ENCODE measurements at places on chromosomes 16 and 17.
A peak's percentile ranks its signal among the peaks of the same experiment; 100 is the strongest.

DNA sequence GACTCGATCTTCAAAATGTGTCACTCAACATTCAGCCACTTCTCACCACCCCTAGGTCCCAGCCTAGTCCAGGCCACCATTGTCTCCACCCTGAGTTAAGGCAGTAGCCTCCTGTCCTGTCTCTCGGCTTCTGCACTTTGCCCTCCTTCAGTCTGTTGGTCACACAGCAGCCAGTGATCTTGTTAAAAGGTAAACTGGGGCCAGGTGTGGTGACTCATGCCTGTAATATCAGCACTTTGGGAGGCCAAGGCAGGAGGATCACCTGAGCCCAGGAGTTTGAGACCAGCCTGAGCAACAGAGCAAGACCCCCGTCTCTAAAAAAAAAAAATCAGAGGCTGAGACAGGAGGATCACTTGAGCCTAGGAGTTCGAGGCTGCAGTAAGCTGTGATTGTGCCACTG, 25.8 kb downstream of the WWP2 start:
- no peak for DNase-seq

- DNase-seq: no peak
Measured at GRCh38 chr17:51595826-51596398, 335.6 kb downstream of the UTP18 start.

DNA sequence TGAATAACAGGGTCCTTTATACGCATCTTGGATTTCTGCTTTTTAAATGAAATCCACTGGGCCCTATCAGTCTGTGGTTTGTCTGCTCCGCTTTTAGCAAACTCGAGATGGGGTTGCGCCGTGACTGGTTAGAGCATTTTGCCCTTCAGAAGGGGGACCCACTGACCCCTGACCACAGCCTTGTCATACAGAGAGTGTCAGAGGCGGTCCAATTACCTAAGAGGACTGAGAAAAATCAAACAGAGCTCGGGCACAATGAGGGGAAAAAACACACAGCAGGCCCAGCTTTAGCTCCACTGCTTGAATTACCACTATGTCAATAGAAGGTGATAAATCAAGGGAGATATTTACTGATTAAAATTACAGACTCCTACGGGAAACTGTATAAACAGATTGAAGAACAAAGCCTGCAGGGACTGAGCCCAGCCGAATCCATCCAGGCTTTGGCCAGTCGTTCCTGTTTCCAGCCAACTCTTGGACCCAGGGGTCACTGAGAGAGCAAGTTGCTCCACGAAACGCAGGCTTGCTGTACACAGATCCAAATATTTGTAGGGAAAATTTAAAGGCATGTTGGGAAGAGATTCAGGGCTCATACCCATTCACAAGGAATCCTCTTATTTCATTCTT, 131.9 kb upstream of the ZFHX3 start:
- DNase-seq: no peak

GRCh38 chr16:5379954-5380353, 282.4 kb upstream of the EEF2KMT start:
- no peak for DNase-seq

DNA sequence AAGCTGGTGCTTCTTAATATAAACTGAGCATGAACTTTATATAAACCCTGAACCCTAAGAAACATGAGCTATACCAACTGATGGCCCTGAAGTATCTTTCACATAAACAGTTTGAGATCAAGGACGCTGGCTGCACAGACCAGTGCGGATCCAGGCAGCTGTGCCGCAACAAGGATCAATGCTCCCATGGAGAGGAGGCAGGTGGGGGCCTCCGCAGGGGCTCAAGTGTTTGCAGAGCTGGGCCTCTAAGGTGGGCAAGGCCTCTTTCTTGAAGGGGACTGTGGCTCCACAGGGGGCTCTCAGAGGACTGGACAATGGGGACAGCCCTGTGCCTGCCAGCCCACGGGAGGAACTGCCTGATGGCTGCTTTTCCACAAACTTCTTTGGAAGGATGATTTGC, 46.0 kb downstream of the NDEL1 start:
- DNase-seq: no peak

DNA sequence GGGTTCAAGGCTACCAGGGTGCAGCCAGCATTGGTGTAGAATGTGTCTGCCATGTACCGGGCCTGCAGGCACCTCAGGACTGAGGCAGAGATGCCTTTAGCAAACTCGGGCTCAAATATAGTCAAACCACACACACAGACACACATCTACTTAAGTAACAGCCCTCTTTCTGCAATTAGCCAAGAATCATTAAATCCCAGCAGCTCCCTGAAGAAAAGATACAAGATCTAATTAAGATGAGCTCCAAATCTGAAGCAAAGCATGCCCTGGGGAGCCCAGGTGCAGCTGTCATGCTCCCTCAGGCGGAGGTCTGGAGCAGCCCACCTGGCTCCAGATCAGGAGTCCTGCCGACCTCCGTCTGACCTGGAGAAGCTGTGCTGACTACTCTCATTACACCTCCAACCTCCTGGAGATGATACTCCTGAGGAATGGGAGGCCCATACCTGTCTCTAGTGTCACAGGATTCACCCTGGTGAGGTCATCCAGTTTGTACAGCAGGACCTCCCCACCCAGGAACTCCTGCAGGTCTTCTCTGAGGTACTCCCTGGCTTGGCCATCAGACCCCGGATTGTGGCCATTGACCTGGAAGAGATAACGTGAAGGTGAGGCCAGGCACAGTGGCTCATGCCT, 6.9 kb downstream of the MYO19 start:
- DNase-seq: no peak

DNA sequence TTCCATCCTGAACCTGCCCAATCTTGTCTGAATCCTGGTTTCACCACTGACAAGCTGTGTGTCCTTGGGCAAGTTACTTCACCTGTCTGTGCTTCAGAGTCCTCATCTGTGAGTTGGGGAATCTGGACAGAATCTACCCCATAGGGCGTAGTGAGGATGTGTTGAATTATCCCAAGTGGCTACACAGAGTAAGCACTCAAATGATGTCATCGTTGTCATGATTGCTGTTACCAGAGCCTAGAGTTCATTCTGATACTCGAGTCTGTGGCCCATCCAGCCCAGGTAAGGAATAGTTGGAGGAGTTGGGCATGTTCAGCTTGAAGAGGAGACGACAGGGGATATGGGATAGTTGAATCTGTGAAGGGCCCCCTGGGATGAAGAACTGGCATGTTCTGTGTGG, 45.9 kb downstream of the MAPT start:
- DNase-seq: no peak

GRCh38 chr16:8572063-8572918, 18.0 kb downstream of the TMEM114 start:
- no peak for DNase-seq

- peak; percentile 82 for DNase-seq
Measured at GRCh38 chr17:44865931-44866330, 18.2 kb downstream of the HIGD1B start.

DNA sequence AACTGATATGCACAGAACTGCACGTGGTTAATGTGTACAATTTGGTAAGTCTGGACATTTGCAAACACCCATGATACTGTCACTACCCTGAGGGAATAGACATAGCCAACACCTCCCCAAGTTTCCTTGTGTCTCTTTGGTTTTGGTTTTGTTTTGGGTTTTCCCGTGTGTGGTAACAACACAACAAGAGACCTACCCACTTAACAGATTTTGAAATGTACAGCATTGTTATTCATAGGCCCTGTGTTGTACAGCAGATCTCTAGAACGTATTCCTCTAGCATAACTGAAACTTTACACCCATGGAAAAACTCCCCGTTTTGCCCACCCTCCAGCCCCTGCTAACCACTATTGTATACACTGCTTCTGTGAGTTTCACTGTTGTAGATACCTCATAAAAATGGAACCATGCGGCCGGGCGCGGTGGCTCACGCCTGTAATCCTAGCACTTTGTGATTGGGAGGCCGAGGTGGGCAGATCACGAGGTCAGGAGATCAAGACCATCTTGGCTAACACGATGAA, 76.3 kb upstream of the TBC1D3K start:
- no peak for DNase-seq

- DNase-seq: no peak
Measured at GRCh38 chr16:67146523-67147357, 4.1 kb downstream of the B3GNT9 start.

DNA sequence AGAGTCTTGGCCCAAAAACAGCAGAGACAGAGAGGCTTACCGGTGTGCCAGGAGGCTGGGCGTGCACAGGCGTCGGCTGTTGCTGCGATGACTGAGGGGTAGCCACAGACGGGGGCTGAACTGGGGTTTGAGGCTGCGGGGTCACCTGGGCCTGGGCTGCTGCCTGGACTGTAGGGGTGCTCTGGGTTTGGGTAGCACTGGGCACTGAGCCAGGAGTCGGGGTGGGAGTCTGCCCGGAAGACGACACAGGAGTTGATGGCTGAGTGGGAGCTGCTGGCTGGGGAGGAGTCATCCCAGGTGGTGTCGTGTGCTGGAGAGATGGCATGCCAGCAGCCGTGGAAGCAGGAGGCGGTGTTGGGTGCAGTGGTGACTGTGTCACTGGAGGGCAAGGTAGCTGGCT, 53.2 kb upstream of the TRAP1 start:
- DNase-seq: no peak

DNA sequence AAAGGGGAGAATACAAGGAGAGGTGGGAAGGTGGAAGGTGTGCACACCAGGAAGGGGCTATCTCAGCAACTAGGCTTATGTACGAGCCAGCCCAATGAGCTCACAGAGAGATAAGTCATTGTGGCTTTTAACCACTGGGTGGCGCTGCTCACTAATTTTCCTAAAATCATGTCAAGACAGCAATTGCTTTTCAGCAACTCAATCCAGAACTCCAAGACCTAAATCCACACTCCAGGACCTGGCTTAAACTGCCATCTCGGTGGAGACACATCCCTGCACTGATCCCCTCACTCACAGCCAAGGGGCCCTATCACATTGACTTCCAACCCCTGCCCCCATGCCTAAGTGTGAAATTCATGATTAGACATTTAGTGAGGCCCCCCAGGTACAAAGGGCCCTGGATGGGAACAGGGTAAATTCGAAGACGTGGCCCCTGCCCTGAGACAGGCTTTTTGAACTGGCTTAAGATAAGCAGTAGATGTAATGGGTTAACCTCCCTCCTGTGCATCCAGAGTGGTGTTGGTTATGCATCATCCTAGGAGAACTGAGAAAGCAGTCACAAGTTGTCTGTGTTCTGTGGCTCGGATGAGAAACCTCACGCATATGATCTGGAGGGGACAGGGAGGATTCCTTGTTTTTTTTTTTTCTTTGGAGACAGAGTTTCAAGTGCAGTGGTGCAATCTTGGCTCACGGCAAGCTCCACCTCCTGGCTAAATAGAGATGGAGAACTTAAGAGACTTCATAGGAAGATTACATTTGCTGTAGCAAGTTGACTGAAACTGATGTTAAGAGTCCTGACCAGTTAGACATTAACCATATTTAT, 11.5 kb downstream of the CCL16 start:
- DNase-seq: peak; percentile 60

GRCh38 chr16:71568551-71568950, 8.3 kb downstream of the TAT start:
- no peak for DNase-seq

- DNase-seq: no peak
Measured at GRCh38 chr17:29588562-29589411, 661 bp downstream of the GIT1 start.

DNA sequence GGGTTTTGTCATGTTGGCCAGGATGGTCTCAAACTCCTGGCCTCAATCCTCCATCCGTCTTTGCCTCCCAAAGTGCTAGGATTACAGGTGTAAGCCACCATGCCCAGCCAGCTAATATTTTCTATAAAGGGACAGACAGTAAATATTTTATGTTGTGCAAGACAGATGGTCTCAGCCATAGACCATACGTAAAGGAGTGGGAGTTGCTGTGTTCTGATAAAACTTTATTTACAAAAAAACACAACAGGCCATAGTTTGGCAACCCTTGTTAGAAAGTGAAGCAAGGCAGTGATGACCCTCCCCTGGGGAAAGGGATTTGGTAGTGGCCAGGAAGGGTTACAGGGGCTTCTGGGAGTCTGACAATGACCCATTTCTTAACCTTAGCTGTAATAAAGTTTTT, 119.7 kb downstream of the GSG1L start:
- DNase-seq: no peak

- DNase-seq: peak; percentile 82
Measured at GRCh38 chr16:53908731-53909130, 204.8 kb downstream of the FTO start.

DNA sequence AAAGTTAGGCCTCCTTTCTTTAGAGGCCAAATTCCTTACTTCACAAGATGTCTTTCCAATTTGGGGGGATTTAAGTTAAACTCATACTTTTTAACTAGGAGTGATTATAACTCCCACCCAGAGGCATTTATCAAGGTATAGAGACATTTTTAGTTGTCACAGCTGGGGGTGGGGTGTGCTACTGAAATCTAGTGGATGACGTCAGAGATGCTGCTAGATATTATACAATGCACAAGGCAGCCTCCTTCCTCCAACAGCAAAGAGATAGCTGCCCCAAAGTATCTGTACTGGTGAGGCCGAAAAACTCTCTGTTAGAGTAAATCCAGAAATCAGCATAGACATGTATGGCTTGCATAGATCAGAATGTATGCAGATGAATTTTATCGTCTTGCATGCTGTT, 324.0 kb downstream of the HS3ST4 start:
- no peak for DNase-seq

GRCh38 chr17:2395258-2396181, 5.3 kb downstream of the MNT start:
- peak; percentile 58 for DNase-seq

DNA sequence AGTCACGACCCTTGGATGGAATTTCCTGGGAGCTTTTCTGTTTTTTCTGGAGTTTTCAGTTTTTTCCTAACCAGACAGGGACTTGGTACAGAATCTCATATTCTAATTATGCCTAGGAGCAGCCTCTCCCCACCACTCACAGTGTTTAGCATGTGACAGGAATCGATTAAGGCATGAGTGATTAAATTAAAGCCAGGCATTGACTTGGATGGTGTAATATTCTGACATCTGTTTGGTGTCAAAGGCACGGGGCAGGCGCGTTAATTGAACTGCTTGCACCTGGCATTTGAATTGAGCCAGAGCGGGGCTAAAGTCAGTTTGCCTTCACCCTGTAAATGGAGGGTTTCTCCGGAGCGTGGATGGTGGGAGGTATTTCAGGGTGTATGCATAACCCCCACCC, 11.9 kb downstream of the MAPT start:
- DNase-seq: no peak

DNA sequence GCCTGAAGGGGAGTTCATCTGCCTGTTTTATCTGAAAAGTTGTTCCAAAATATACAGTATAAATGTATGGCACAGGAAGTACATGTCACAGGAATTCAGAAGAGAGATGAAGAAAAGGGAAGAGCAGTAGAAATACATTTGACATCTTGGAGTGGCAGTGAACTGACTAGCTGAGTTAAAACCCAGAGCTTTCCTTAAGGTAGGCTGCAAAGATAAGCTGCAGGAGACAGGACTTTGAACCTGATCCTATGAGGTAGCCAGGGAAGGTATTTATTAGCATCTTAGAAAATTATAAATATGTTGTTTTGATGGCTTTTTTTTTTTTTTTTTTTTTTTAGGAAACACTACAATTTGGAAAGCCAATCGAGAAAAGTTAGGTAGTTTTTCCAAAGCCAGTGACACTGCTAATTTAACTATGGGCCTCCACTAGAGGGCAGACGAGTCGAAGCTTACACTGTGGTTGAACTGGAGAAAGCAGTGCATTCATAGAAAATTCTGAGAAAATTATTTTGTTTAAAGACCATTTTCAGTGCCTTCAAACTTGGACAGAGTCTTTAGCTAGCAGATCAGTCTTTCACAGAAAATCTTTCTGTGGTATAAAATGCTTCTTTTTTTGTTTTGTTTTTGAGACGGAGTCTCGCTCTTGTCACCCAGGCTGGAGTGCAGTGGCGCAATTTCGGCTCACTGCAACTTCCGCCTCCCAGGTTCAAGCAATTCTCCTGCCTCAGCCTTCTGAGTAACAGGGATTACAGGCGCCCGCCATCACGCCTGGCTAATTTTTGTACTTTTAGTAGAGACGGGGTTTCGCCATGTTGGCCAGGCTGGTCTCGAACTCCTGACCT, 122.3 kb downstream of the SSH2 start:
- DNase-seq: peak; percentile 52
